ENCODE measurements at places on chromosomes 3 and 15.

DNA sequence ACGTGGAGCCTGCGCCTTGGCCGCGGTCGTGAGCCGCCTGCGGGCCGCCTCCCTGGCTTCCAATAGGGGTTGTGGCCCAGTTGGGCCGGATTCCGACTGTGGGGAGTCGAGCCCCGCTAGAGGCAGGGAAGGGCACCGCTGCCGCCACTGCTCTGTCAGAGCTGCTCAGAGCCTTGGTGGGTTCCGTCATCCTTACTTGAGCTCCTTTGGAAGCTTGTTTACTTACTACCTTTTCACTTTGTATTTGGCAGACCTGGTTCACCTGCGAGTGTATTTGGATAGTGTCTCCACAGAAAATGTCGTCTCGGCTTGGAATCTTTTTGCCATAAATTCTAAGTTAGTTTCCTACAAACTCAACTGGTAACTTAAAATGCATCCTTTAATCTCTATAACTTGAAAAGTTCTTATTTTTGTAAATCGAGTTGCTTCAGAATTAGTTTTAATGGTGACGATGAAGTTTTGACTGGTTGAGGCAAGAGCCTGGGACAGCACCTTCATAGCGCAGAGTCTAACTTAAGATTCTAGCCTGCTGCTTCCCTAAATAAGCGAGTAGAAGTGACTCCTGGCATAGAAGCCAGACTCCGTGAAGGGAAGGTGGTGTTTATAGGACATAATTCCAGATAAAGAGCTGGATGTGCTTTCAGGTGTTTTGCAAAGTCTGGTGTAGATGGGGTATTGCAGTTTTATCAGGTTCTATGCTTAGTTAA lies 800 bp downstream of the DAG1 start:
- no peak for DNase-seq

- DNase-seq, result no peak
Measured at GRCh38 chr15:63234451-63234870, 42.9 kb upstream of the APH1B start.

- DNase-seq, result no peak
Measured at GRCh38 chr3:194592798-194593752, 40.1 kb downstream of the TMEM44 start.

DNA sequence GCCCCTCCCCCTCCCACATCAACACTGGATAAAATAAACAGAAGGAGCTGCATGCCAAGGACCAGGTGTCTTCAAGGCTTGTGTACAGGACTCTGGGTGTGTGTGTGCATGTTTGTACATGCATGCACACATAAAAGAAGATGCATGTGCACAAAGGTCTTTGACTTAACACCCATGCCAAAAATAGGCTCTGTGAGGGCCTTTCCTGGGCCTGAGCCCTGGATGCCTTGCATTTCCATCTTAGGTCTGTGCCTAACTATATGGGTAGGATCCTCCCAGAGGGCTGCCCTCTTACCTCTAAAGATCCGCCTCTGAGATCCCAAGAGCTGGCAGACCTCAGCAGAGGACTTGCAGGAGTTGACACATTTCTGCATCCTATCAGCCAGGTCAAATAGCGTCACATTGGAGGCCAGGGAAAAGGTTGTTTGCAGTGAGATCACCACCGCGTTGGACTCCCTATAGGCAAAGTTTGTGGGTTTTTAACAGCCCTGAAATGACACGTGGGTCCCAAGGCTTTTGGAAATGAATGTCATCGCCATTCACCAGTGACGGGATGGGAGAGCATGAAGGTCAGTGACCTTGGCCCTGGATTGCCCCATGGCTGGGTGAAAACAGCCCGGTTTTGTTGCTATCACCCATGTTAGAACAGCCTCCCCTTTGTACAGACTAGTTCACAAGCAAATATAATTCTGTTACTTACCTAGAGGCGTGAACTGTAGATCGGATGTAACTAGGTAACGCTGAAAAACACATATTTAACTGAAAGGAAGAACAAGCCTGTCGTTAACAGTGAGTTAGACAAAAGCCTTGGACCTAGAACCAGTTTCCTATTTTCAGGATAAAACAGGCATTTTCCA lies 54.0 kb downstream of the HEG1 start:
- no peak for DNase-seq

- DNase-seq, result no peak
Measured at GRCh38 chr3:52606373-52607085, 70.1 kb downstream of the UQCC5 start.

GRCh38 chr3:115693868-115694267 lies 70.6 kb downstream of the GAP43 start:
- DNase-seq, result no peak

GRCh38 chr3:96977671-96978070 lies 163.3 kb downstream of the EPHA6 start:
- DNase-seq, result no peak

DNA sequence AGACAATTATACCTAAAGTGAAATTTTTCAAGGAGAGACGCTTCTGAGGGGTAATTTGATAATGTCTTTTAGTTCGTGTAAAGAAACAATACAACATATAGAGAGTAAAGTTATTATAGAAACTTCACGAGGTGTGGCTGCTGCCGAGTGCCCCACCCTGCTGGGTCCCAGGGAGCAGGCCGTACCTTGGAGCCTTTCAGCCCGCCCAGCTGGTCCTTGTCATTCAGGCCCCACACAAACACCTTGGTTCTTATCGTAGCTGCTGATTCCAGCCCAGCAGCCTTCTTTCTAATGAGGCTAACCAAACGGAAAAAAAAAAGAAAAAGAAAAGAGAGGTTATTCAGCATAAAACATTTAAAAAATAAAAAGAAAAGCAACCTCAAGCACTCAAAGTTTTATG lies 83.1 kb upstream of the OCA2 start:
- DNase-seq, result no peak

DNA sequence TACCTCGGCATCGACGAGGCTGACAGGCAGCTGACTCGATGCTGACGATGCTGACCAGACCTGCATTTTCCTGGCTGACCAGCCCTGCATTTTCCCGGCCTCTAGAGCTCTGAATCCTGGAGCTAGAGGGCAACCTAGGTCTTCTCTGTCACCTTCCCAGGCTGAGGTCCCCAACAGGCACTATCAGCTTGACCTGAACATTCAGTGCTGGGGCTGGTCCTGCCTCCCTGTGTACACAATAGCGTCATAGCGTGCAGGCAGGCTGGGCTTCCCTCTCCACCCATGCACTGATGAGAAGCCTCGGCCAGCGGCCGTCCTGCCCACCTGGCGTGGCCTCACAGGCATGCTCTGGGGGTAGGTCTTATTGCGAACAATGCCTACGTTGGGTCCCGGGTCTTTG lies 62.3 kb upstream of the SNRPA1 start:
- no peak for DNase-seq

DNA sequence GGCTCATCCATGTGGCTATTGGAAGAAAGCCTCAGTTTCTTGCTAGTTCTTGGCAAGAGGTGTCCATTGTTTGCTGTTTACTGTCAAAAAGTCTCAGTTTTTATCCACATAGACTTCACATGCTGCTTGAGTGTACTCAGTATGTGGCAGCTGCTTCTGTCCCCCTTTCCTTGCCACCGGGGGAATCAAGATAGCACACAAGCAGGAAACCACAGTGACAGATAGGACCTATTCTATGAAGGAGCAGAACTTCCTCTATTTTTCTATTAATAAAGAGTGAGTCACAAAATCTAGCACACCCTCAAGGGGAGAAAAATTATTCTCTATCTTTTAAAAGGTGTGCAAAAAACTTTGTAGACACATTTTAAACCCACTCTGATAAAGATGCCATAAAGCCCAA lies 121.4 kb upstream of the GMNC start:
- DNase-seq, result no peak
